ENCODE measurements at places on chromosomes 7 and 10.

- DNase-seq, result no peak
Measured at GRCh38 chr10:121440461-121440860, 157.8 kb downstream of the FGFR2 start.

GRCh38 chr10:116038259-116038658 is 234.7 kb downstream of the GFRA1 start:
- DNase-seq, result no peak

DNA sequence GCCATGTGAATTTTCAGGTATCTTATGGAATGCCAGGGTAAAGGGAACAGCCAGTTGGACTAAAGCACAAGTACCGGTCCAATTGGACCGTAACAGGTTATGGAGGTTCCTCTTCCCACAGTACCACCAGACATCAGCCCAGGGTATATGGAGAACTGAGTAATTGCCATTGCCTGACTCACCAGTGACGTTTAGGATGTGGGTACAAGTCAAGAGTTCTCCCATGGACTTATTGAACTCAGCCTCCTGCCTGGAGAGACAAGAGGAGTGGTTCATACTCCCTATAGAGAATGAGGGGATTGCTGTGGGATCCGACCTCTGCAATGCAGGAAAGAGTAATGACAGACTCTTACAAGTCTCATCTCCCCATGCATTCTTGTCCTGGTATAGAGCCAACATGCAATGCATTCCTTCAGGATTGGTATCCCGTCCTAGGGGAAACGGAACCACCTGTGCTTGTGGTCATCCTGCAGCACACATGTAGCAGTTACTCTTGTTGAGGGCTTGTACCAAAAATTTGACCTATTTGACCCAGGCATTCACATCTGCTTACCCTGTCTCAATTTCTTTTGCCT is 30.7 kb upstream of the ELOVL3 start:
- no peak for DNase-seq

DNA sequence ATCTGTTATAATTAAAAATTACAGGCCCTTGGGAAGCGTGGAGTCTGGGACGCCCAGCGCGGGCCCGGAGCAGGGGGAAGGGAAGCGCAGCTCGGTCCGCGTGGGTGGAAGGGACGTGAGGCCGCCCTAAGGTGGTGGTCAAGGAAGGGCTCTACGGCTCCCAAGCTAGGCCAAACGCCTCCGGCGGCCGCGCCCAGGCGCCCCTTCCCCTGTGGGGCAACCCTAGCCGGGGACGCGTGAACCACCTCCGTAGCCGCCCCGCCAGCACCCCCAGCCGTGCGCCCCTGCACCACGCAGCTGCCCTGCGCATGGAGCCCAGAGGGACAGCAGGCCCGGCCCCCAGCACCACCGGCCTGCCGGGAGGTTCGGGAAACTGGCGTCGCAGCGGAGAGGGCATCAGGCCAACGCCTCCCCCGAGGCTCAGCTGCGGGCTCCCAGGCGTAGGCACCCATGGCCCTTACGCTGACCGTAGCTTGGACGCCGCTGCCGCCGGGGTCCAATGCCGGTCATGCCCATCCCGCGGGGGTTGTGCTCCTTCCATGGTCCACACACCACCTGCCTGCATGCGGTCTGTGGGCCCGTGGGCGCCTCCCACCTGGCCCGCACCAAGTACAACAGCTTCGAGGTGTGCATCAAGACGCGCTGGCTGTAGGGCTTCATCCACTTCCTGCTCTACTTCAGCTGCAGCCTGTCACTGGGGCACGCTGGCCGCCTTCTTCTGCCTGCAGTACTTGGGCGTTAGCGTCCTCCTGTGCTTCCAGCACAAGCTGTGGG is 166.7 kb downstream of the SEPTIN7 start:
- DNase-seq, result no peak

DNA sequence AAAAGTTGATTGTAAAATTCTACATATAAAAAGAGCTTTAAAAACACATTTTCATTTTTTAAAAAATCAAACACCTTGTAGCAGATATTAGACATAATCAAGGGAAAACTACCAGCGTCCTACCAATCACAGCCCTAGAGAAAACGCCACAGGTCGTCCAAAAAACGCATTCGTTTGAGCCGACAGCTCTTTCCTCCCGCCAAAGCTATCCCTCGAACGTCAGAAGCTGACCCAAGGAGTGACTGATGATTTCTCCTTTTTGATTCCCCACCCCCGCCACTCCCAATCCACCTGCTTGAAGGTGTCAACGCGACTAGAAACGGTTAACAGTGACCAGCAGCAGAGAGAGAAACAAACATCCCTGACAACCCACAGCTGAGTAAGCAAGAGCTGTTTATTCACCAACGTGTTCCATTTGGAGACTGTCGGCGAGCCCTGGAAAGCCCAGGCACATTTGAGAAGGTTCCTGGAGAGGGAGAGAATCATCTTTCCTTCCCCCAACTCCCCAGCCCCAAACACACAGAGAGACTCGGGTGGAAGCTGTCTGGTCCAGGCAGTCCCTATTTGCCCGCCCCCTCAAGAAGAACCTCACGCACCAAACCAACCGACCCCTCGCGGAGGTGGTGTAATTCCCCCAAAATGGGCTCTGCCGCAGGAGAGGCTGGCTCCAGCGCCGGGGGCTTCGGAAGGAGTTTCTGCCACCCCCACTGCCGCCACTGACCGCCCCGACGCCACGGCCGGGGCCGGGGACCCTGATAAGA is 622 bp downstream of the CPEB3 start:
- peak; percentile 16 for DNase-seq

- no peak for DNase-seq
Measured at GRCh38 chr7:158165711-158166110, 421.9 kb downstream of the PTPRN2 start.

- DNase-seq, result no peak
Measured at GRCh38 chr10:110414548-110415309, 83.0 kb upstream of the DUSP5 start.

DNA sequence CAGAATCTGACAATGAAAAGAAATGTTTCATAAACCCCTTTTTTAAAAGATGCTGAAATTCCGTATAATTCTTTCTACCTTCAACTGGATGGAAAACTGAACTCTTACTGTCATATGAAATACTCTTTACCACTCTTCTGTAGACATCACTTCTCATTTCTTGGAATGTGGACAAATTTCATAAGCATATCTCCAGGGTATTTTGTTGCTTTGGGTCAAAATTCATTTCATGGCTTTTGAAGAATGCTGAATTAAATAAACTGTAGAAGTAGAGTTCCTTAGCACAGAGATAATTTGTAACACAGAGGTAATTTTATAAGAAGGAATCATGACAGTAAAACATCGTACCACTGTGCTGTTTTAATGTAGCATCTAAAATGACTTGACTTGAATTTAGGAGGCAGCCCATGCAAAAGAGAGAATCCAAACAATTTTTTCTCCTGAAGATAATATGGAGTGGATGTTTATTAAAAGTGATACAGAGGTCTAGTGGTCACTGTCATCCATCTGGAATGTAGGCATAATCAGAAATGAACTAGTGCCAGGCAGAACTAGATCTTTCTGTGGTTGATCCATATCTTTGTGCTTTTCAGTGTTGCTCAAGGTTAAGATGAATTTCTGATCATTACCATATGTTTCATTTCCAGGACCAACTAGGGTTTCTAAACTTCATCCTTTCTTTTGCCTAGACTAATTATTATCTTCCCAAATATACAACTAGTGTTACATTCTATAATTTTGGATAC is 492.0 kb downstream of the KIF20B start:
- DNase-seq, result no peak

DNA sequence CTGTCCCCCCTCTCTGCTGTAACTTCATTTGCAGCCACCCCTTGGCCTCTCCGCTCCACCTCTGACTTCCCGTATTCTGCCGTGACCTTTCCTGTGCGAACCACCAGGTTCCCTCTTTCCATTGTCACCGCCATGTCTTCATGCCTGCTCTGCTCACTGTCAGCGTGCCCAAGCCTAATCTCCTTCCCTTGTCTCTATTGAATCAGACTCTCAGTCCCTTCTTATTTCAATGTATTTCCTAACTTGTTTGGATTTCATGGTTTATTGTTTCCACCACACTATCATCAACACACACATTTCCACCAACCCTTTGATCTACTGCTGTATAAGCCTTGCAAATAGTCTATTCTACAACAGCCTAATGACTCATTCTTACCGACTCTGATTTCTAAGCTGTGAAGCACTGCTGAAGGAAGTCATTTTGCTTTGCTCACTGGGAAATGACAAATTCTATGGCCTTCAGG is 30.0 kb upstream of the INHBA start:
- no peak for DNase-seq

GRCh38 chr7:91080351-91080750 is 183.9 kb upstream of the FZD1 start:
- no peak for DNase-seq

DNA sequence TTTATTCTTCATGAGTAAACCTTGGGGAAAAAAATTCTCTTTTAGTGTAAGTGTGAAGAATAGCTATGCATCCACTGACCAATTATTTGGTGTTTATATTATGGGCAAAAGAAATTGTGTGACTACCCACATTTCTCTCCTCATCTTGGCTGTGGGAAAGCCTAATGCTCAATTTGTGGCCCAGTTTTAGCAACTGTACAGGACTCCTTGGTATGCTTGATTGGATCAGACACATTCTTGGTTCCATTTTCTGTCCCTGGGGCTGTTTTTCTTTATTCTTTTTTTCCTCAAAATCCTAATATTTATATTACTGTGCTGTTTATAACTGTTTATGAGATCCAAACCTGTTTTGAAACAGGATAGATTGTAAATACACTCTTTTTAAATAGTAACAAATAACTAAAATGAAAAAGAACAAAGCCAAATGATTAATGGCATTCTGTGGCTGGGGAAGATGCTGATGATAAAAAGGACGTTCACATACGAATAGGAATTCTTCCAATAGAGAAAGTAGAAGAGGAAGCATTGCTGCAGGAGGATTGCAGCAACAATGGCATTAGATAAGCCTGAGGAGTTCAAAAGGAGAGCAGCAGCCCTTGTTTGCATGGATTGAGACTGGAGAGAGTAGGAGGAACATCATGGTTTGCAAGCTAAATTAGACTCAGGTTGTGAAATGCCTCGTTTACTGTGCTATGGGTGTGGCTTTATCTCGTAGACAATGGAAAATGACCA is 580.5 kb downstream of the INHBA start:
- DNase-seq, result no peak

DNA sequence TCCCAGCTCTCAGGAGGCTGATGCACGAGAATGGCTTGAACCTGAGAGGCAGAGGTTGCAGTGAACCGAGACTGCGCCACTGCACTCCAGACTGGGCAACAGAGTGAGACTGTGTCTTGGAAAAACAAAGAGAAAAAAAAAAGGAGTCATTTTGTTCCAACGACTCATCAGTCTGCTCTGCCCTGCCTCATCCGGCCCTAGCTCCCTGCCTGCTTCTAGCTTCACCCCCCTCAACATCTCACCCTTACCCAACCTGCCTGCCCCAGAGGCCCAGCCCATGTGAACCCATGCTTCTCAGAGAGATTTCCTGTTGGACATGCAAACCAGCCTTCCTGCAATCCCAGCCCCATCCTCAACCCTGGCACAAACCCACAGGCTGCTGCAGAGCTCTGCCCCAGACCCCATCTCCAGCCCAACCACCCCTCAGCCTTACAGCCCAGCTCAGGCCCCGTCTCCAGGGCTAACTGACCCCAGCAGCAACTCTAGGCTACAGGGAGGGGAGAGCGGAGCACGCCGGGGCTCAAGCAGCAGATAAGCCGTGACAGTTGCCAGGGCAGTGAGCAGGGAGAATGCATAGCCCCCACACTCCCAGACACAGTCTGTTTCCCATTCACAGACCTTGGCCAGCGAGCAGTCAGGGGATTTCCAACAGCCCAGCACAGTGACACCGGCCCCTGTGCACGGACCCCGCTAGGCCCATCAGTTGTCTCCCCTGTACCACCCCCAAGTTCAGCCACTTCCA is 86.0 kb upstream of the KCTD7 start:
- DNase-seq, result no peak

DNA sequence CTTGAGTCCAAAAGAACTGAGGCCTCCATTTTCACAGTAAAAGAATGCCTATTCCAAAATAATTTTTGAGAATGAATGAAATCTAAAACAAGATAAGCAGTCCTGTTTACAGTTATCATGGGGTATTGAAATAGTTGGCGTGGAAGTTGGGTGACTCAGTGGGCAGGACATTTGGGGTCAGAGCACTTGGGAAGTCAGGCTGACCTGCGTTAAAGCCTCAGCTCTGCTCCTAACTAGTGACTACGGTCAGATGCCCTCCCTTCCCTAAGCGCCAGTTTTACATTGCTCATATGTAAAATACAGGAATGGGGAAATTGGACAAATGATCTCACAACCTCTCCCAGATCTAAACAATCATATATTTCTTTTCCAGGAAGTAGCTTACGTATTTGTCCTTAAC is 2.3 kb upstream of the PAPSS2 start:
- DNase-seq, result no peak

DNA sequence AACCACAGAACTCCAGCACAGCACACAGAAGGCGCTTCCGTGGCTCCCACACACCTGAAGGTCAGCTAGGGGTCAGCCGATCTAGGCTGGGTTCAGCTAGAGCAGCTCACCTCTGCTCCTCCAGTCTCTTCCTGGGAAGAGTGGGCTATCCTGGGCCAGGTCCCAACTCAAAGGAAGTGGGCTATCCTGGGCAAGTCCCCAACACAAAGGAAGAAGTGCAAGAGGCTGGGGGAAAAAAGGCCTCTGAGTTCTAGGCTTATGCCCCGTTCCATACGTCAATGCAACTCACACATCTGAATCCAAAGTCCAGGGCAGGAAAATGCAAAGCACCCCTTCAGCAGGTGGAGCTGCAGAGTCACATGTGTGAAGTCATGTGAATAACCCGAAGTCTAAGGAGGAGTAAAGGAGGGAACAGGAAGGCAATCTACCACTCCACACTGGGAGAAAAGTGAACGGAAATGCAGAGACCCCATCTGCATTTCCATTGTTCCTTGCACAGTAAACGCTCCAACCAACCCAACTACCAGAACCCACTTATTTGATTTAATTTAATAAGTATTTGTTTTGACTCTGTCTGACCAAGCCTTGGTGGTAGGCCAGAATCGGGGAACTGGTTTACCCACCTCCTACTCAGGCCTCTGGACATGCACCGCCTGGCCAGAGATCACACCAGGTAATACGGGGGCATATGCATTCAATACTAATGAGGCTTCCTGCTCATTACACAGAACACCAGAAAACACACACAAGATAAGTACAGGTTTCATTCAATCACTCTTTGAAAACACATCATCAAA is 95.5 kb upstream of the RNF32 start:
- no peak for DNase-seq

DNA sequence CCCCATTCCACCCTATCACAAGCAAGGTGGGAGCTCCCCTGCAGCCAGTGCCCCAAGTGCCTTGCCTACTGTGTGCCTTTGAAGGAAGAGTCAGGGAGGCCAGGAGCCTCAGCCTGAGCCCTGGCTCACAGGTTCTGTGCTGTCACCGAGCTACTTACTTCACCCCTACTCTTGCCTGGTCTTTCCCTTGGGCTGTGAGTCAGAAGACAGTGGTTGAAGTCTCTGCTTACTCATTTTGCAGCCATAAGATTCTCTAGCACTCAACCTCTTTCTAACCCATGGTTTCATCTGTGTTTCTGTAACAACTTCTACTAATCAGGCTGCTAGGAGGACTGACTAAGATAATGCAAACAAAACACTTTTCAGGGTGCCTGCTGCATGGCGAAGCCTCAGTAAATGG is 114.5 kb downstream of the PLCE1 start:
- no peak for DNase-seq
